ENCODE measurements at places on chromosomes 2 and 18. TPM values are rescaled to one million over a fixed set of nuclear protein-coding genes. Genes with fewer than 3 reads are reported as not detected.

GRCh38 chr2:45120546-45120945, 111.3 kb upstream of the SIX2 start:
- H3K4me1 ChIP-seq, result no peaks in the 10 kb centered on the region
- no peaks in the 10 kb centered on the region for H3K27me3 ChIP-seq
- DNase-seq, result no peak
- H3K4me3 ChIP-seq, result no peak overlapping the region

GRCh38 chr2:216690456-216690852, 4.9 kb downstream of the IGFBP5 start:
- H3K36me3 ChIP-seq, result no peaks in the 10 kb centered on the region
- H3K27me3 ChIP-seq, result peaks cover 24% of the 10 kb centered on the region
- no peak overlapping the region for H3K4me3 ChIP-seq
- no peak for DNase-seq
- H3K4me1 ChIP-seq, result peaks cover 4% of the 10 kb centered on the region

DNA sequence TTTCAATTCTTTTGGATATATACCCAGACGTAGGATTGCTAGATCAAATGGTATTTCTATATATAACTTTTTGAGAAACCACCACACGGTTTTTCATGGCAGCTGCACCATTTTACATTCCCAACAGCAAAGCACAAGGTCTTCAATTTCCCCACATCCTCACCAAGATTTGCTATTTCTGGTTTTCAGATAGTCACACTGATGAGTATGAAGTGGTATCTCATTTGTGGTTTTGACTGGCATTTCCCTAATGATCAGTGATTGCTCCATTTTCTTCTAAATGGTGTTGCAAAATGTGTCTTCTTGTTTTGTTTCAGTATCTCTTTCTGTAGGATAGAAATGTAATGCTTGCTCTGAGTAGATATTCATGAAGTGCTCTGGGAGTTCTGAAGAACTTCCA, 52.0 kb downstream of the ANKRD44 start:
- H3K4me1 ChIP-seq, result peaks cover 28% of the 10 kb centered on the region
- DNase-seq, result no peak
- peak overlapping the region; percentile 25 for H3K27ac ChIP-seq
- no peaks in the 10 kb centered on the region for H3K27me3 ChIP-seq

RPL37A gene
- 1,381 TPM for total RNA-seq

- no peak for DNase-seq
- peaks cover 17% of the 10 kb centered on the region for H3K36me3 ChIP-seq
- no peak overlapping the region for H3K27ac ChIP-seq
These were observed 21.7 kb downstream of the MIB1 start for GRCh38 chr18:21762181-21762772.

DNA sequence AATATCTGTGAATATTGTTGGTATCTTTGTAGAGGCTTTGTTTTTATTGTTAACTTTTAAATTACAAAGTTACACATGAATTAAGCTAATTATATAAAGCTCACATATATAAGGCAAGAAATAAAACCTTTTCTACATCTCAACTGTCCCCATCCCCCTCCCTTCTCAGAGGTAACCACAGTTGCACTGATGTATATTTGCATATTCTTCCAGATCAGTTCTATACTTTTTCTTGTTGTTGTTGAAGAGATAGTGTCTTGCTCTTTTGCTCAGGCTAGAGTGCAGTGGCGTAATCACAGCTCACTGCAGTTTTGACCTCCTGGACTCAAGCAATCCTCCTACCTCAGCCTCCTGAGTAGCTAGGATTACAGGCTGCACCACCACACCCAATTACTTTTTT, 36.0 kb upstream of the CDC42EP3 start:
- no peaks in the 10 kb centered on the region for H3K36me3 ChIP-seq
- no peaks in the 10 kb centered on the region for H3K27me3 ChIP-seq
- DNase-seq, result no peak

CYTIP gene
- 182 TPM for total RNA-seq

MOCOS gene
- 5.0 TPM for total RNA-seq
